ENCODE measurements at places on chromosomes 5 and 9.
A peak's percentile ranks its signal among the peaks of the same experiment; 100 is the strongest.

- DNase-seq = no peak
Observed at GRCh38 chr5:16345454-16345853, 120.1 kb downstream of the ZNF622 start.

- no peak for DNase-seq
Observed at GRCh38 chr9:75909776-75910175, 19.3 kb downstream of the PCSK5 start.

GRCh38 chr5:142248853-142249462, 75.9 kb downstream of the SPRY4 start:
- no peak for DNase-seq

DNA sequence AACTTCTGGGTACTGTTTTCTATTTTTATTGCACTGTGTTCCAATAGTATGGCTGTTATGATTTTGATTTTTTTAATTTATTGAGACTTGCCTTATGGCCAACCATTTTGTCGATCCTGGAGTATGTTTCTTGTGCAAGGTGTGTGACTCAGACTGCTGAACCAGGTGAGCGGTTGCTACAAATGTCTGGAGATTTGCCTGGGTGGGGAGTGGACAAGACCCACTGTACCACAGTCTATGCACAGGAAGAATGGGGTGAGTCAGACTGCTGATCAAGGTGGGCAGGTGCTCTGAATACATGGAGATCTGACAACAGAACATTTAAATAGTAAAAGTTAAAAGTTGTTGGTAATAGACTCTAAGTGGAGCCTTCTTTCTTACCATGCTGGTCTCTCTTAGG, 609.2 kb downstream of the CSNK1G3 start:
- DNase-seq = no peak

GRCh38 chr9:95143591-95144561, 173.6 kb downstream of the FANCC start:
- peak; percentile 43 for DNase-seq

DNA sequence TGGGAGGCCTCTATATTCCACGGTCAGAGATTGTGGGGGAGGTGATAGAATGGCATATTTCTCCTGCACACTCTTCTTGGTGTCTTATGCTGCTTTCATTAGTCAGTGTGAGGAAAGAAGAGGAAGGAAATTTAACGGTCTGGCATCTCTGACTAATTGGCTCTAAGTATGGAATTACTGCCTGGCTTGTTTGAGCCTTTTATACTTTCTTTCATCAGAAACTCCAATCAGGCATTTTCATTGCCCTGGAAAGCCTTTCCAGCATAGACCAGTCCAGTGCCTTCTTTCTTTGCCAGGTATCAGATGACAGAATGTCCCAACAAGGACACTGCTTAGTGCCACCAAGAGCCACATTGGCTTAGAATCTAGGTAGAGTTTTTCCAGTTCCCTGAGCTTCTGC, 30.2 kb downstream of the CYSTM1 start:
- DNase-seq = peak; percentile 18

Measured in mesenchymal stem cell (in vitro differentiated cells and primary cell).